Natural killer cell treated with Interleukin-12 subunit alpha and Interleukin-12 subunit beta and Interleukin-15 and Interleukin-18, amount 100 ng/mL, for 72 hours (primary cell): ENCODE measurements at places on chromosomes 1 and 21. TPM values are rescaled to one million over a fixed set of nuclear protein-coding genes. Genes with fewer than 3 reads are reported as not detected.

ETV3 gene
- 63.0 TPM for total RNA-seq

NKAIN1 gene
- total RNA-seq, result not detected

CLCNKA gene
- 0.24 TPM for total RNA-seq

DNA sequence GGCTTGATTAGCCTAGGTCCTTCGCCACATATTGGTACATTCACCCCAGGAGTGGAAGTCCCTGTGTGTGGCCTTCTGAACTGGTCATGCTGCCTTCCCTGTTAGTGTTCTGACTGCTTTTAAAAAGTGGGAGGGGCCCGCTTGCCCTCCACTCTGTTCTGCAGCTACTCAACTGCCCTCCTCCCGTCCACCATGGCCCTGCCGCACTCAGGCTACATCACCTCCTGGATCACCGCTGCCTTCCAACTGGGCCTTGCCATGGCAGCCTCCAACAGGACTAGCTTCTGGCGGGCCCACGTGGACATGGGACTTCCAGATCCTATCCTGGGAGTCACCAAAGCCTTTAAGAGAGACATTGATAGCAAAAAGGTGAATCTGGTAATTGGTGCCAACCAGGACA lies 152.1 kb upstream of the USP24 start:
- H3K27ac ChIP-seq, result no peak overlapping the region
- H3K4me3 ChIP-seq, result no peak overlapping the region
- H3K27me3 ChIP-seq, result peaks cover 13% of the 10 kb centered on the region
- H3K36me3 ChIP-seq, result no peaks in the 10 kb centered on the region

DNA sequence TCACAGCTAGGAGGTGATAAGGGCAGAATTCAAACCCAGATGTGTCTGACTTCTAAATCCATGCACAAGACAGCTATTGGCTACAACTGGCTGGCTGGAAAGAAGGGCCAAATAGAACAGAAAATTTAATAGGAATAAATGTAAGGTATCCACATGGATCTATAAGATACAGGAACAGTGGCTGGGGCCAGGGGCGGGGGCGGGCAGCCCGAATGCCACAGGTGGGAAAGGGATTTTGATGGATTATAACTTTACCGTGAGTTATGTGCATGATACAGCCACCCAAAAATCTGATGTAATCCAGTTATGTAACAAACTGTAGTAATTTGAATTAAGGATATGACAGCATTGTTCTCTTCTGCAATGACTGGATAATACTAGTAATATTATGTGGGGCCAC lies 87.0 kb upstream of the COA6 start:
- no peaks in the 10 kb centered on the region for H3K4me1 ChIP-seq
- no peak for DNase-seq
- no peak overlapping the region for H3K4me3 ChIP-seq
- no peak overlapping the region for H3K27ac ChIP-seq
- peaks cover 10% of the 10 kb centered on the region for H3K36me3 ChIP-seq

SPATA21 gene
- total RNA-seq, result not detected
